Osteocyte (in vitro differentiated cells): ENCODE measurements at places on chromosomes 5 and 9.

DNA sequence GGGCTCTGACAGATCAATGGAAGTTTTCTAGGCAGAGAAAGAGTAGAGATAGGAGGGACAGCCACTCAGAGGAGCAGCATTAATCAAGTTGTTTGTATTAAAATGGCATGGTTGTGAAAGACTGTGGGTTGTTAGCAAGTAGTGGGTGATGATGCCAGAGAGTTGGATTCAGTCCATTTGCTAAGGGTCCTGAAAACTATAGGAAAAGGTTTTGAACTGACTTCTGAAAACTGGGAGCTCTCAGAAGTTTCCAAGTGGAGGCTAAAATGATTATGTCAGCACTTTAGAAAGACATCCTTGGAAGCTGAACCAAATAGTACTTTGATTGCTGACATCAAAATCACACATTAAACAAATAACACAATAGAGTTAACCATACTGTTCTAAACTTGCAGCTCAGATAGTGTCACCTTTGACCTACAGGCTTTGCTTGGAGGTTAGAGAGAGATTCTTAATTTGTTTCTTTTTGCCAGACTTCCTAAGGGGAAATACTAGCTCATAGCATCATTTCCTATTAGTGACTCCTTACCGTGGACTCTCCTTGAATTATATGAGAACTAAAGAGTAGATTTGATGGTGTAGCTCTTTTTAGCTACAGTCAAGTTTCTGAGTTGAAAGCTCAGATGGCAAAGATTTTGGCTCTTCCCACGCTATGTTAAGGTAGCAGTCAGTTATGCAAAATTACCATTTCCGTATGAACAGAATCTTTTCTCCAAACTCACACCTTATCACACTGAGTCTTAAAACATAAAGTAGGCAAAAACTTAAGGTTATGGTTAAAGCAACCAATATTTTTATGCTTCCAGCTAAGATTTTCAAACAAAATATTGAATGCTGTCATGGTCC is 277.1 kb downstream of the NR3C1 start:
- no peak for DNase-seq

DNA sequence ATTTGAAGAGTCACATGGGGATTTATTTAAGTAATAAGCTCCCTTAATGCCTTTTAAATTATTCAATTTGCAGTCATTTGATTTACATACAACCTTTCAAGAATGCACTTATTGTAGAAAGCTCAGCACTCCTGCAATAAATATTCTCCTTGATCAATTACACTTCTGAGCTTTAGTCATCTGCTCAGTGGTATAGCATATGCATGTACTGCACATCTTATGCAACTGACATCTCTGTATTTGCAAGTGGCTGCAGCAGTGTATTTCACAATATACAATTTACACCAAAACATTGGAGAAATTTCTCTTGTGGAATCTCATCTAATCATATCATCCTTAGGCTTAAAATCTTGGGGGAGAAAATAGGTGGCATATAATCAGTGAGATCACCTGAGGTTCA is 325.7 kb downstream of the SLF1 start:
- no peak for DNase-seq

DNA sequence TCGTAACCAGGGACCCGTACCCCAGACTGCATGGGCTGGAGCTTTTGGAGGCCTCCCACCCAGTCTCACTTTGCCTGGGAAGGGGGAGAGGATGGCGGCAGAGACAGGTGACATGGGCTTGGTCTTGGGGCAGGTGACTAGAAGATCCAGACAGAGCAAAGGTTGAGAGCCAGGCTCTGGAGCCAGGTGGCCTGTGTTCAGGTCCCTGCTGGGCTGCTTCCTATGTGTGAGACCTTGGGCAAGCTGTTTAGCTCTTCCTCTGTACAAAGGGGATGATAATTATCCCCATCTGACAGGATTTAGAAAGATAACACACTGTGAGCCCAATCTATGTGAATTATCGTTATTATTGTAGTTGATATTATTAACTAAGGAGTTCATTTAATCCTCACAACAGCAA is 16.1 kb upstream of the NDST1 start:
- DNase-seq = no peak

DNA sequence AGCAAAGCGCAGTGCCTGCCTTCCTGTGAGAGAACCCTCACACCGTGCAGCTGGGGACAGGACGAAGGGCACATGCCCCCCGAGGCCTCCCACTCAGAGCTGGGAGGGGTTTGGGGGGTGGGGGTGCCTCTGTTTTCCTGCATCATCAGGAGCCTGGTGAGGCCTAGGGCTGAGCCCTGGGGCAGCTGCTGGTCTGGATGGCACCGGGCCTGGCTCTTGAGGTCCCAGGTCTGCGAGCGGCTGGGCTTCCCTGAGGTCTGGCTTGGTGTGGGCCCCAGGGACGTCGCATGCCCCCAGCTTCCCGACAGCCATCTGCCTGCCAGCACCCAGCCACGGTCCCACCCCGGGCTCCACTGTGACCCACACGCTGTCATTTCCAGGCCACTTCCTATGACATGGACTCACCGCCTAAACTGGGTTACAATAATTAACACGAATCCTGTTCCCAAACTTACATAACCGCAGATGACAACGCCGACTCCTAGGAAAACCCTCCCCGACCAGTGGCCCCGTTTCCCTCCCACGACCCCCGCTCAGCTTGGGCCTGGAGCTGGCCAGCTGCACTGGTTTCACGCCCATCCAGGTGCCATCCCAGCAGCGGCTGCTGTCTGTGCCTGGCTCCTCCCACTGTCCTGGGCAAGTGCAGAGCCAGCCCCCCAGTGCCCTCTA is 8.7 kb downstream of the NACC2 start:
- no peak for DNase-seq

- DNase-seq = no peak
Observed at GRCh38 chr5:179310439-179311090, 34.7 kb downstream of the ADAMTS2 start.

DNA sequence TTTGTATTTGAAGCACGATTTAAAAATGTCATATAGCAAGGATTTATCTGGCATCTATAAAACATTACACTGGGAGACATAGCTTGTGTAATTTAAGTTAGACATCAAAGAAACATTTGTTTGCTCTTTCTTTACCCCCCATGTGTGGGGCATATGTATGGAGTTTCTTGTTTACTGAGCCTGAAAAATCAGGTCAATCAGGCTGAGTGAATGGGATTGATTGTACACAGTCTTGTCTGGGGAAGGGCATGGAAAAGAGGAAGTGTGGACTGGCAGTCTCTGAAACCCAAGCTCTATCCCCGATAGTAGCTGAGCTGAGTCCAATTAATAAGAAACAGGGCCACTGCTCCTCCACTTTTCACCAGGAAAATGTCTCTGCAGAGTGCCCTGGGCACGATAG is 49.4 kb downstream of the SLC46A2 start:
- DNase-seq = no peak
